ENCODE measurements at places on chromosomes 5 and 9.
A peak's percentile ranks its signal among the peaks of the same experiment; 100 is the strongest.

DNA sequence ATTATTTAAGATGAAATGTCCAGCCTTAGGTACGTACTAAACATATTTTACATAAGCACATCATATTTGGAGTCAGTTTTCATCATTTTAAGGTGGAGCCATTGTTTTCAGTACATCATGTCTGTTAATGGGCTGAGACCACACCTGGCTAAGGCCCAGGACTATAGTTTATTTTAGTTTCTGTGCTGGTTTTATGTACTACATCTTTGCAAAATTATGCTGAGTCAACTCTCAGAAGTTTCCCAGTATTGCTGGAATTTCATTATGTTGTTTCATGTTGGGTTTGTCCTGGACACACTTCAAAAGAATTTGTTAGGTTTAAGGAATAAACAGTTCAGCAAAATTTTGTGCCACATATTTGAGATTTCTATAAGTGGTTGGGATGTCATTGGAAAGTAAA, 171.2 kb downstream of the CCDC171 start:
- DNase-seq, result no peak

DNA sequence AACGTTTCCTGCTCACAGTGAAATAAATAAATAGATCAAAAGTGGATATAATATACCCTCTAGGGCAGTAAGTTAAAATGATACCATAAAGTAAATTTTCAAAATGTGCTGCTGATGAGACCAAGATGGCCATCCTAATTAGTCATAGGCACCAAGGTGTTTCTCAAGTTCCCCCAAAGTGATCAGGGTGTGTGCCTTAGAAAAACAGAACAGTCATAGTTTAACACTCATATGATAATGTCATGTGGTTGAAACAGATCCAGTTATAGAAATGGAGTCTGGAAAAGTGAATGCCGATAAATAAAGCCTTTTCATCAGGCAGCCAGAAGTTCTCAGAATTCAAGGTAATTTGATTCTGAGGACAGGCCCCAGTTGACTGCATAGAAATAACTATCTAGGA, 161.5 kb upstream of the CDKN2B start:
- no peak for DNase-seq

DNA sequence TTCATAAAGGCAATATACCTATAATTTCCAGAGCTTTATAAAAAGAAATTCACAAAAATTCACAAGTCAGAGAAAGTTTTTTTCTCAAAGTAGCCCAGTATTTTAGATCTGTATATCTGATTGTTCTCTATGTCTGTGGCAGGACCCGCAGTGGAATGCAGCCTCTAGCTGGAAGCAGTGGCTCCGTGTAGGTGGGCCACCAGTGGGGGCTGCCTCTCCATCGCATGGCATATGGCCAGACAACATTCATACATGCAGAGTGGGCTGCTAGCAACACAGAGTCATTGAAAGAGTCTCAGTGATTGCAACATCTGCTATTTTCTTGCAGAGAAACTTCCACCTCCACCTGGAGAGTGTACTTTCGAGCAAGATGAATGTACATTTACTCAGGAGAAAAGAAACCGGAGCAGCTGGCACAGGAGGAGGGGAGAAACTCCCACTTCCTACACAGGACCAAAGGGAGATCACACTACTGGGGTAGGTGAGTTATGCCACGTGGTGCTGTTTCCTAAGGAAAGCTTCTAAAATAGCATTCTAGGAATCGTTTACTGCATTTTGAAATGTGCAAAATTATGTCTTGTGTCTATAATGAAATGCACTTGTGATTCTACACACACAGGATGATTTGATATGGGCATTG, 88.5 kb upstream of the SMC5 start:
- DNase-seq, result no peak

- DNase-seq, result no peak
Observed at GRCh38 chr5:123066016-123066415, 23.0 kb upstream of the PRDM6 start.

DNA sequence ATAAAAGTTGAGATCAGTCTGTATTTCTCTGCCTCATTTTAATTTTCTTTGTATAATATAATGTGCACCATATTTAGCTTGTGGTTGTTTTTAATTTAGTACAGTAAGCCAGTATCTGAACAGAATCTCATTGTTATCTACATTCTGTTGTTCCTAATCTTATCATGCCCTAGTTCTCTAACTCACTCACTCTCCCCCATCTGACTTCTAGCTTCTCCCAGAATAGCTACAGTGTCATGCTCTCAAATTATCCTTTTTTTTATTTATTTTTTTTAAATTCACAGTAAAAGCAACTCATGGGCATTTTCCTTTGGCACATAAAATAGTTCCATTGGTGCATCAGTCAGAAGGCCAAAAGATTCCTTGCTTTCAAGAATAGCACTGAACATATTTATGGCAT, 156.6 kb downstream of the TRPM3 start:
- no peak for DNase-seq

- DNase-seq, result no peak
Observed at GRCh38 chr9:79917421-79917820, 345.7 kb downstream of the TLE4 start.

DNA sequence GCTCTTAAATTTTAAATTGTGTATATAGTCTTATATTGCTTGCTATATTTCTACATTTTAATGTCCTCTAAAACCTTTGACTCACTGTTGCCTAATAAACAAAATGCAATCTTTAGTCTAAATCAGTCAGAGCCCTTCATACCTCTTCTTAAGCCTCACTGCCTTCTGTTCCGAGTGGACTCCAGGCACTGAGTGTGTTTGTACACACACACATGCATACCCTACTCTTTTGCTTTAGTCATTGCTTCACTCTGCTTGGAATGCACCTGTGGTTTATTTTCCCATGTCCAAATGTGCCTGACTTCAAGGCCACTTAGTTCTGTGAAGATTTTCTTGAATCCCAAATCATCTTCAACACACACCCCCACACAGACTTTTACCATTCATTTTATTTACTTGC, 60.9 kb downstream of the SLC12A2 start:
- DNase-seq, result no peak

GRCh38 chr5:52787600-52788504, at the start of the genes ITGA1 and PELO:
TSS of gene ITGA1 (plus strand) at chr5:52787916. CDS start at chr5:52788354, 438 bp downstream.
TSS of gene PELO (plus strand) at chr5:52787916. CDS start at chr5:52800395, 12,479 bp downstream.
- peak; percentile 10 for DNase-seq

DNA sequence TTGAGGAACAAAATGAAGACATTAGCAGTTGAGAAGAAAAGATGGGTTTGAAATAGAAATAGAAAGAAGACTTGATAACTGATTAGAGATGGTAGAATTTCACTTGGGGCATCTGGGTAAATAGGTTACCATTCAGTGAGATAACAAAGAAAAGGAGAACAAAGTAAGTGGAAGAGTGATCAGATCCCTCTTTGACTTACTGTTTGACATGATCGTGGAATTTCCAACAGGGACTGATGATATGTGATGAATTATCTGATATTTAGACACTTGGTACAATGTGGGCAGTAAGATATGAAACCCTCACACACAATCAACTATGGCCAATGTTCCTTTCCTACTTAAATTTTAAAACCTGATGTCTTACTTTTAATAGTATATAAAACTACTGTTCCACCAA, 70.1 kb upstream of the STARD4 start:
- no peak for DNase-seq

DNA sequence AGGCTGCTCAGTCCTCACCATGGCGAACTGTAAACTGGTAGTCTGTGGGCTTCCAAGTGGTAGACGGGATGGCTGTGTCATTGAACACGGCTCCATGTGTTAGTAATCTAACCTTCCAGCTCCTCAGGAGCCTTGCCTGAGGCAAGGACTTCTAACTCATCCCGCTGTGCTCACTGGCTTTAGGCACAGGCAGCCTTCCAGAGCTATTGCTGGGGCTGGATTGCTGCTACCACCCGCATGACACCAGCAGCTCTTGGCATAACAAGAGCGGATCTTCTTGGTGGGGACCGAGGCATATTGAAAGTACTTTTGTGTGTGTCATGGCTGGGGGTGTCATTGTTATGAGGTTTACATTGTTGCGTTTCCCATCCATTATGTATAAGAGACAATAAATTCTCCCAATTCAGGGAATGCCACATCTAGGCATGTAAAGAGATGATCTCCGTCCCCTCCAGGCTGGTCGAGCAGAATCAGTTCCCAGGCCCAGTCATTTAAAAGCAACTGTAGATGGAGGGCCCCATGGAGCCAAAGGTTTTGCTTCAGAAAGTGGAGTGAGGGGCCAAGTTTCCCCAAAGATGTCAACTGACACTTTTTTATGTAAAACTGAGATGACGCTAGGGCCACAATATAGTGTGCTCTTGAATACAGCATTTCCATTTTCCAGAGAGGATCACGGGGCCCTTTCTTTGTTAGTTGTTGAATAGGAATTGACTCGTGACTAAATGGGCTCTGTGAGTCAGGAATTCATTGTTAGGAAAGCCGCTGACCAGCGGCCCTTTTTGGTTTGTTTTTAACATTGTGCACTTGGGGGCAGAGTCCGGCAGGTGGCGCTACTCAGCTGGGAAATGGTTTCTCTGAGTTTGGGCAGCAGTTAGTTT, 759.5 kb downstream of the TAF11L14 start:
- peak; percentile 16 for DNase-seq

GRCh38 chr5:36270175-36270574, 28.4 kb upstream of the NADK2 start:
- no peak for DNase-seq

DNA sequence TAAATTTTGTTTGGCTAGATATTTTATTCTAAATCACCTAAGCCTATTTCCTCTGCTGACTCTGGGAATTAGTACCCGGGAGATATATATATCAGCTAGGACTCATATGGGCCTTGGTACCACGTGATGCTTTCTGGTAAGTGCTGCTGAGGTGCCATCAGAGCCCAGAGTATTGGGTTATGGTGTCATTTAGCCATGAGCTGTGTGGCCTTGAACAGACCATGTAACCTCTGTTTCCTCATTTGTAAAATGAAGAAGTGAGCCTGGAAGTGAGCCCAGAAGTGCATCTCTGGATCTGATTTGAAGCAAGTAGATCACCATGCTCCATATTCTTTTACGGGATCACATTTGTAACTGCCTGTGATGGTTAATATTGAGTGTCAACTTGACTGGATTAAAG, 126.1 kb downstream of the GPBP1 start:
- DNase-seq, result no peak

Data from germinal center (tissue), 1 donor.